ENCODE measurements at places on chromosomes 12 and 14.
A peak's percentile ranks its signal among the peaks of the same experiment; 100 is the strongest.

DNA sequence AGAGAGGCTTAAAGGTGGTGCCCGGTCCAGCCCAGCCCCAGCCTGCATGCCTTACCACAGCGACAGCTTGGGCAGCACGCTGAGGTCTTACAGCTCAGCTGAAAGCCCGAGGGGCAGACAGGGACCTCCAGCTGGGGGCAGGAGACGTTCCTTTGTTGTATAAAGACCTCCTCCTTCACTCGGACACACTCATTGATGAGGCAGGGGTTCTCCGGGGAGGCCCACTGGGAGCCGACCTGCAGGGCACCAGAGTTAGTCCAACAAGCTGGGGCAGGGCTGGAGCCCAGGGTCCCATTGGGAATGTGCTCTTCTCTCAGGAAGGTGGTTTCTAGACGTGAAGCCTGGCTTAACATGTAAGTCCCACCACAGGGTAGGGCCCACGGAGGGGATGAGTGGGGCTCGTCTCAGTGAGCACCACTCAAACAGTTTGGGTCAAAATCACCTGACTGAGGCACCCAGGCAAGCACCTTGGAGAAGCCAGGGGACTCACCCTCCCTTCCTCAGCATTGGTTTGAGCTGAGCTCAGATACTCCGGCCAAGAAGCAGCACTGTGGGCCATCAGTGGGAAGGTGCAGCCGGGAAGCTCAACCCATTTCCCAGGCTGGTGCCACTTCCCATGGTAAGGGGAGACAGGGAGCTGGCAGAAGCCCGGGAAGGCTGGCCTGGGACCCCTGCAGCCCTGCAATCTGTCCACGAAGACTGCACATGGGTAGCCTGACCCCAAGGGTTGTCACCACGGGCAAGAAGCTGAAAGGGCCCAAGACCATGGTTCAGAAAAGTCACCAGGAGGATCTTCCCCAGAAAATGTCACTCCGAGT, 24.3 kb upstream of the ANO2 start:
- no peak for DNase-seq

- DNase-seq = peak; percentile 88
These were observed 232.1 kb downstream of the CACNA1C start for GRCh38 chr12:2284857-2285256.

- DNase-seq = peak; percentile 44
These were observed 54.4 kb downstream of the EFCAB11 start for GRCh38 chr14:89899917-89900663.

GRCh38 chr12:66132408-66132807, 1.9 kb upstream of the LLPH start:
- no peak for DNase-seq

DNA sequence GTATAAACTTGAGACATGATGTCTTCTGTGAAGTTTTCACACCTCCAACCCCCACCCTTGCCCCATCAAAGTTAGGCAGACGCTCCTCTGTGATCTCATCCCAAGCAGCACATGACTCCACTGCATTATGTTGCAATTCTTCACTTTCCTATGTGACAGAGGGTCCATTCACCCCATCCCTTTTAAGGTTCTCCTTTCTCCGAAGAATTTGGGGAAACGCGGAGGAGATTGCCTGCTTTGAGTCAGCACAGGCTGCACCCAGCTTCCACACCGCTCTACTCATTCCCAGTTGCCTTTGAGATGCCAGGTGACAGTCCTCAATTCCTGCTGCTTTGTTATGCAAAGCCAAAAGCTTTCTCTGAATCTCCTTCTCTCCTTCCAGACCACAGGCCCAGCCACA, 61.8 kb downstream of the PHLDA1 start:
- no peak for DNase-seq
